Effector memory CD4-positive, alpha-beta T cell (primary cell): ENCODE measurements at places on chromosomes 1 and 21.
A peak's percentile ranks its signal among the peaks of the same experiment; 100 is the strongest.

- no peak overlapping the region for H3K4me3 ChIP-seq
- H3K36me3 ChIP-seq, result no peaks in the 10 kb centered on the region
Observed at GRCh38 chr1:23673086-23673813, 18.4 kb upstream of the RPL11 start.

DNA sequence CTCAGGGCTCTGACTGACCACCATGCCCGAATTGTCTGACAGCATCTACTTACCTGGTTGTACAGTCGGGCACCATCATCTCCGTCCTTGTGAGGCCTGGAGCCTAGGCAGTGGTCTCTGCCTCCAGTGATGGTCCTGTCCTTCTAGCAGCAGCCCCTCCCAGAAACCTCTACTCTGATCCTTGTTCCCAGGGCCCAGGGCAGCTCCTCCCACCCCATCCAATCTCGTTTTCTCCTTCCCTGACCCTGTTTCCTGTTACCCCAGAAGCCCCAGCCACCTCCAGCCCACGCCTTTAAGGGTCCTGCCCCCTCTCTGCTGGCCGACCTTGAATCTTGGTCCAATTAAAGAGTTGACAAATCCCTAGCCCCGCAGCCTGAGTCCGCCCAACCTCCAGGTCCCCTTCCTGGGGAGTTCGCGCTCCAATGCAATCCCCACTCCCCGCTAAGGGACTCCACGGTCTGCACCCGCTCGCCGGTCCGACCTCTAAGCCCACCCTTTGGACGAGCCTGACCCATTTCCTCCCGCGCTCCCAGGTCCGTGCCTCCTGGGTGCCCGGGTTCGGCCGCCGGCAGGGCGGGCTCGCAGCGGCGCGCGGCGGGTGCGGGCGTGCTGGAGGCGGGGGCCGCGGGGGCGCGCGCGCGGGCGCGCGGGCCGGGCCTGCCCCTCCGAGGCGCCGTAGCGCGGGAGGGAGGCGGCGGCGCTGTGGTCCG is at the start of gene B4GALT2:
TSS of gene B4GALT2 (plus strand) at position 660 of the 710 bp plus-strand sequence. CDS start 1,951 bp downstream, outside the sequence.
- no peaks in the 10 kb centered on the region for H3K27me3 ChIP-seq
- DNase-seq, result no peak
- no peak within 1 kb of the TSS for H3K27ac ChIP-seq
- peak within 1 kb of the TSS; percentile 49 for H3K4me3 ChIP-seq
- H3K36me3 ChIP-seq, result peaks cover 14% of the 10 kb centered on the region

DNA sequence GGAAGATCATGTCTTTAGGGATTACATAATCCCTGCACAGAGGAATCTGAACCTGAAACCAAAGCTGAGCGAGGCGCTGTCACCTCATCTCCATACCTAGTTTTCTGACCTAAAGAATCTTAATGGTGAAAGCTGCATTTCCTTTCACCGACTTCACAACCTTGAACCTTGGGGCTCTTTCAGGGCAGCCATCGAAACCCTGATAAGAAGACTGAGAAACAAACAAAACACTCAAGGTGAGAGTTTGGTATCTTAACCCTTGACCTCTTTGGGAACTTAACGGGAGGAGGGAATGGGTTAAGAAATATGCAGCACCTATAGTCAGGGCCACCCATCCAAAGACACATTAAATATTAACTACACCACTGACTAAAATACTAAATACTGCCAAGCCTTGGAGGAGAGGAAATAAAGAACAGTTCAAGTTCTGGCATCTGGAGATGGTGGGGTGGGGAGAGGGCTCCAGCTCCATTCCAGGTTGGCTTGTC is 2.0 kb downstream of the C1orf116 start:
- peaks cover 3% of the 10 kb centered on the region for H3K27me3 ChIP-seq
- H3K4me3 ChIP-seq, result no peak overlapping the region
- no peak overlapping the region for H3K27ac ChIP-seq
- H3K4me1 ChIP-seq, result no peaks in the 10 kb centered on the region
- DNase-seq, result no peak
- H3K36me3 ChIP-seq, result no peaks in the 10 kb centered on the region

- H3K27me3 ChIP-seq, result no peaks in the 10 kb centered on the region
- no peak for DNase-seq
- peaks cover 77% of the 10 kb centered on the region for H3K36me3 ChIP-seq
- no peak overlapping the region for H3K27ac ChIP-seq
- peaks cover 8% of the 10 kb centered on the region for H3K4me1 ChIP-seq
- no peak overlapping the region for H3K4me3 ChIP-seq
Observed at GRCh38 chr1:223750730-223751570, 38.6 kb downstream of the CAPN2 start.

- H3K27me3 ChIP-seq, result peaks cover 3% of the 10 kb centered on the region
- H3K27ac ChIP-seq, result no peak overlapping the region
- H3K4me3 ChIP-seq, result no peak overlapping the region
- H3K4me1 ChIP-seq, result no peaks in the 10 kb centered on the region
Observed at GRCh38 chr1:201069636-201070035, 42.6 kb downstream of the CACNA1S start.

DNA sequence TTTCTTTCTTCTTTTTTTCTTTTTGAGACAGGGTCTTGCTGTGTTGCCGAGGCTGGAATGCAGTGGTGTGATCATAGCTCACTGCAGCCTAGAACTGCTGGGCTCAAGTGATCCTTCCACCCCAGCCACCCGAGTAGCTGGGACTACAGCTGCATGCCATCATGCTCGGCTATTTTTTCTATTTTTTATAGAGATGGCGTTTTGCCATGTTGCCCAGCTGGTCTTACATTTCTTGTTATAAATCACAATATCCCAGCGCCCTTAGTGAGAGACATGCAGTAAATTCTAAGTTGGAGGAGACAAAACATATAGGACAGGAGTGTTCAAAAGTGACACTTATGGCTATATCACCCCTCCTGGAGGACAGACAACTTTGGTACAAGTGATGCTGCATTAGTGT is 31.3 kb upstream of the ACTN2 start:
- no peak overlapping the region for H3K4me3 ChIP-seq
- no peak for DNase-seq
- no peaks in the 10 kb centered on the region for H3K4me1 ChIP-seq

DNA sequence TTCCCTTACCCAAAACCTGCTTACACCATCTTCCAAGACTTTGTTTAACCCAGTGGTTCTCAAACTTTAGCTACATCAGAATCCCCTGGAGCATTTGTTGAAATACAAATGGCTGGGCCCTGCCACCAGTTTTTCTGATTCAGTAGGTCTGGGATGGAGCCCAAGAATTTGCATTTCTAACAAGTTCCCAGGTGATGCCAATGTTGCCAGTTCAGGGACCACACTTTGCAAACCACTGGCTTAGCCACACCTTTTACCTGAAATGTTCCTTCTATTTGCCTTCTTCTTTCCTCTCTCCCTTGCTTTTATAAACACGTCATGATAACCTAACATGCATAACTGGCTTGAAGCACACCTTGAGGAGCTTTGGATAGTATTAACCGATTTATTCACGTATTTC is 16.1 kb upstream of the FCAMR start:
- H3K36me3 ChIP-seq, result no peaks in the 10 kb centered on the region
- H3K4me1 ChIP-seq, result no peaks in the 10 kb centered on the region
- H3K27ac ChIP-seq, result no peak overlapping the region

DNA sequence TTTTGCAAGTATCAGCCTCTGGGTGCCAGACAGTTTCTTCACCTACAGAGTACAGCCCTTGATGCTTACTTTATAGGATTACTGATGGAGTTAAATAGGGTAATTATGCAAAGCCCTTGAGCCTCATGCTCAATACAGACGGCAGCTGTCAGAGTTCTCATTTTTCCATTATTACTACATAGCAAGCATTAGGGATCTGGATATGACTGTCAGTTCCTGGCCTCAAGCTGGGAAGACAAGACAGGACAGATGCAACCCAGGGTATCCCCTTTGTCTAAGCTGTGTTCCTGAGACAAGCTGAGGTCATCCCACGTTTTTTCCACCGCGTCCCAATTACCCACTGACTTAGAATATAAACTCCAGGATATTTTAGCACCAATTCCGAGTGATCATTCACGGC is 94.4 kb downstream of the SLC35F3 start:
- no peak overlapping the region for H3K4me3 ChIP-seq
- H3K27ac ChIP-seq, result no peak overlapping the region
- no peak for DNase-seq
- H3K27me3 ChIP-seq, result no peaks in the 10 kb centered on the region
- no peaks in the 10 kb centered on the region for H3K36me3 ChIP-seq
- no peaks in the 10 kb centered on the region for H3K4me1 ChIP-seq

- H3K4me1 ChIP-seq, result no peaks in the 10 kb centered on the region
- H3K27ac ChIP-seq, result no peak overlapping the region
- no peak overlapping the region for H3K4me3 ChIP-seq
- H3K27me3 ChIP-seq, result no peaks in the 10 kb centered on the region
- no peaks in the 10 kb centered on the region for H3K36me3 ChIP-seq
Observed at GRCh38 chr21:29704719-29705118, 235.1 kb downstream of the GRIK1 start.

- H3K4me3 ChIP-seq, result no peak overlapping the region
- no peaks in the 10 kb centered on the region for H3K27me3 ChIP-seq
- no peaks in the 10 kb centered on the region for H3K4me1 ChIP-seq
Observed at GRCh38 chr1:194846488-194846887, 1660.1 kb upstream of the B3GALT2 start.

DNA sequence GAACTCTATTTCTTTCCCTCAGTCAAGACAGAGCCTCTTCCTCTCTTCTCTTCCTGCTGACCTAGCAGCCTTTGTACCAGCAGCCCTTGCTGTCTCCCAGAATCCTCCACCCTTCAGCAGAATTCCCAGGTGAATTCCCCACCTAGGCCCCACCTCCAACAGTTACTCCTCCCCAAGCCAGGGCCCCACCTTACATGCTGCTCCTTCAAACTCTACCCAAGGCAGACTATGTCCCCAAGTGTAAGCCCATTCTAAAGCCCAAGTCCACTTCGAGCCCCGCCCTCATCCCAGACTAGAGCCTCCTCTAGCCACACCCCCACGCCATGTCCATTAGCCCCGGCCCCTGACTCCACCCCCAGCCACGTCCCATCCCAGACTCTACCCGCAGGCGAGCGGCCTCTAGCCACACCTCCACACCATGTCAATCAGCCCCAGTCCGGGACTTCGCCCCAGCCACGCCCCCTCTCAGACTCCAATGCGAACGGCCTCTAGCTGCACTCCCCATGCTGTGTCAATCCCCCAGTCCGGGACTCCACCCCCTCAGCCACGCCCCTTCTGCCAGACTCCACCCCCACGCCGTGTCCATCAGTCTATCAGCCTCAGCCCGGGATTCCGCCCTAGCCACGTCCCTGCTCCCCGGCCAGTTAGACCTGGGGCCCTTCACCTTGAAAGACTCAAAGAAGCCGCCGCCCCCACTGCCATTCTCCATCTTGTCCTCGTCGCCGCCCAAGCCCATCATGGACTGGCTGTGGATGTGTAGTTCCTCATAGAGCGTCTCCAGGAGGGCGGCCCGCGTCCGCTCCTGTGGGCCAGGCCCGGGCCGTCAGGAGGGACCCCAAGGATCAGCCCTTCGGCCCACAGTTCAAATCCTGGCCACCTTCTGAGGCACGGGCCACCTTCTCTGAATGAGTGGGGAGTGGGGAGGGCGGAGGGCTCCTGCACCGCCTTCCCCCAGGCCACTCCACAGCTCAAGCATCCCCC is 61.3 kb downstream of the RAP1GAP start:
- no peak for DNase-seq
- H3K4me1 ChIP-seq, result peaks cover 4% of the 10 kb centered on the region
- H3K27me3 ChIP-seq, result no peaks in the 10 kb centered on the region
- H3K4me3 ChIP-seq, result no peak overlapping the region
- H3K36me3 ChIP-seq, result no peaks in the 10 kb centered on the region
